ENCODE measurements at places on chromosomes 7 and 10. TPM values are rescaled to one million over a fixed set of nuclear protein-coding genes. Genes with fewer than 3 reads are reported as not detected.

The RHOBTB1 gene
- 4.9 TPM for total RNA-seq

The HOXA6 gene
- total RNA-seq = 29.6 TPM

DNA sequence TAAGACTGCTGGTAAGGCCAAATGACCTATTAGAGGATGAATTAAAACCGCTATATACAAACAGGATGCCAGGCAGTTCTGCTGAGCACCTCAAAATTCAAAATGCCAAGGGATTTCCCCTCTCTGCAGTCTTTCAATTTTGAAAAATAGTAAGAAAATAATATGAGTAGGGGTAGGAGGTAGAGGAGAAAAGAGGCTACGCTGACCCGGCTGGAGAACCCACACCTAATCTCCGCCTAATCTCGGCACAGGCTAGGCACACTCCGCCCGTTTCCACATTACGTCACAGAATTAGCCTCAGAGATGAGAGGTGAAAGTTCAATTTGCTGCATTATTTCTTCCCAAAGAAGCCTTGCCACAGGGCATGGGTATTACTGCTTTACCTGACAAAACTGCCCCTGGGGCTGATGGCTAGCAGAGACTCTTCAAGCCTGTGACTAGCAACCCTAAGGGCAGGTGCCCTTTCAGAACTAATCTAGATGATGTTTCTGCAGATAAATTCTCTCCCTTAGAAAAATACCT, 21.3 kb upstream of the SPOCK2 start:
- DNase-seq = no peak

The ADCK2 gene
- 25.4 TPM for total RNA-seq

DNA sequence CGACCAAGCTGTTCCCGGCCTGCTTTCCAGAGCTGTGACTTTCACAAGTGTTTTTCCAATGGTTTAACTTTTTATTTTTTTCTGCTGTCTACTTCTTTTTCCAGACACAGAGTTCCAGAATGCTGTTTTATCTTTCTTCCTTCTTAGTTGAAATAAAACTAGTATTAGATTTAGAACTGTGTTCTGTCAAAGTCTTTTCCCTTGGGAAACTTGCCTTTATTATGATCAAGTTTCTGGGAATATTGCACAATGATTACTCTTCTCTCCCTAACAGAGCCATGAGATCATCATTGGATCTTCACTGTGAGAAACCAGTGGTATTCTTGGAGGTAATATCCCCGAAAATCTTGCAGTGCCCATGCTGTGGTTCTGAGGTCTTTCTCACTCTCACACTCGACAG, 104.9 kb upstream of the KCND2 start:
- no peak for DNase-seq

DNA sequence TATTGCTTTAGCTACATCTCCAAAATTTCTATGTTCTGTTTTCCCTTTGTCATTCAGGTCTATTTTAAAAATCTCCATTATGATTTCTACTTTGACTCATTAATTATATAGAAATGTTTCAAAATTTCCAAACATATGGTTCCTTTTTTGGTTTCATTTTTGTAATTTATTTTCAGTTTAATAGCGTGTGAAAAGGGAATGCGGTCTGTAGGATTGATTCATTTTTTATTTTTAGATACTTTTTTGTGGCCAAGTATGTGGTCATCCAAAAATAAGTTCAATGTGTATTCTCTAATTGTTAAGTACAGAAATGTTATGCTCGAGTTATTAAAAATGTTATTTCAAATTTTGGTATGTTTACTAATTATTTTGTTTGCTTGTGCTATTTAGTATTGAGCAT, 72.5 kb upstream of the ANKRD1 start:
- no peak for DNase-seq

DNA sequence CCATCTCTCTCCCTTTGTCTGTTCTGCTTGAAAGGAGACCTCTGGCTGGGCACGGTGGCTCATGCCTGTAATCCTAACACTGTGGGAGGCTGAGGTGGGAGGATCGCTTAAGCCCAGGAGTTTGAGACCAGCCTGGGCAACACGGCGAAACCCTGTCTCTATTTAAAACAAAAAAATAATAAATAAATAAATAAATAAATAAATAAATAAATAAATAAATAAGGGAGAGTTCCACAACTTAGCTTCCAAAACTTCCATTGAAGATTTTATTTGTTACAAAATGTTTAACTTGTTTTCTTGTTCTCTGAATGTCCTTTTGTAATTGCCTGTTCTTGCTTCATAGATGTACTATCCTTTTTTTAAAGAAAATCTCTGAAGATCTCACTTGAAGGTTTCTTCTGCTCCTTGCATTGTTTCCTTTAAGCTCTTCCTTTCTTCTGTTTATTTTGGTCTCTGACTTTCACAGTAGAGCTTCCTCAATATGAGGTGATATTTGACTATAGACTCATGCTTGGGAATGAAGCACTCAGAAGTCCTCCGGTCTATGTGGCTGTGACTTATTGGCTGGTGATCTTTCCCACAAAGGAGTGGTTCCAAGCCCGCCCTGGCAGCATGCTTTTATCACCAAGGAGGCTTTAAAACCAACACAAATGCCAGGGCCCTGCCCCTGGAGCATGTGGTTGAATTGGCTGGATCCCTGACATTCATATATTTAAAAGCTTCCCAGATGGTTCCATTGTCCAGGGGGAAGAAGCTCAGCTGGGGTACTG, 18.1 kb upstream of the NPTX2 start:
- DNase-seq = peak; percentile 23

DNA sequence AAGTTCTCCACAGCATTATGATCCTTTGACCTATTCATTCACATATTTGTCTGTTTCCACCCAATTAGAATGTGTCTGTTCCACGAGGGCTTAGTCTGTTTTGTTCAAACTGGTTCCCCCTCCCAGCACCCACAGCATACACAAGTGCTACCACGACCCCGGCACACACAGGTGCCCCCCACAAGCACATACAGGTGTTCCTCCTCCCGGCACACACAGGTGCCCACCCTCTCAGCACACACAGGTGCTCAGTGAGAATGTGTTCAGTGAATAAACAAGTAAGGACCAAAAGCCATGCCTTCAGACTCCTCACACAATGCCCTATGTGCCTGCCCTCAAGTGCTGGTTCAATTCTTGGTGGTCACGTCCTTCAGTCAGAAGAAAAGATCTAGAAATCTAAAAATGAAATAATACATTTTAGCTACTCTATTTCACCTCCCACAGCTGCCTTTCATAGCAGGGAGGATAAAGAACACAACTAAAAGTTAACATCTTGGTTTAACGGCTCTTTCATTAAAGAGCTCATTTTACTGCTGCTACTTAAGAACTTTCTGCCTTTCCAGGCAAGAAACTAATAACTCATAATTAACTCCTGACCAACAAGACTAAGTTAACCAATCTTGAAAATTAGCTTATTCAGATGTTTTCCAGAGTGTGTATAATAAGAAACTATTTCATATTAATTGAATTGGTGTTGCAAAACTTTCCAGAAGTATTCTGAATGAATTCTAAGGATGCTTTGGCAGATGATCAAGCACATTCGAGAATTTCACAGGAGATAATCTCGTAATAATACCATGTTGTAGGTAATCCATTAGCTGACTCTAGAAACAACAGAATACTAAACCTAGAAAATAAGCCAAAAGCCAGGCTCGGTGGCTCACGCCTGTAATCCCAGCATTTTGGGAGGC, 2.3 kb downstream of the DNMBP start:
- DNase-seq = no peak

GRCh38 chr10:110305767-110306451, 1.2 kb upstream of the SMNDC1 start:
- DNase-seq = peak; percentile 62

The UPK3BL2 gene
- total RNA-seq = 9.0 TPM

The IGF2BP3 gene
- total RNA-seq = 0.24 TPM

- no peak for DNase-seq
Observed at GRCh38 chr7:150942591-150943452, 35.3 kb downstream of the KCNH2 start.

DNA sequence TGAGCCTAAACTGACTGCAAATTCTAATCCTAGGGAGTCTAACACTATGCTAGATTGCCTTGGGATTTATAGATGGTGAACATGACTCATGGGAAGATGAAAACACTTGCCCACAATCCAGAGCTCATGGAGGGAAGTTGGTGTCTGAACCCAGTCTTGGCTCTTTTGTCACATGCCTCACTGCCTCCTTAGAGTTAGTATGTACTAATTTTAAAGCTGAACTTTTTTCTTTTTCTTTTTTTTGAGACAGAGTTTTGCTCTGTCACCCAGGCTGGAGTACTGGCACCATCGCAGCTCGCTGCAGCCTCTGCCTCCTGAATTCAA, 14.4 kb downstream of the MRPL32 start:
- DNase-seq = no peak

The ANKRD7 gene
- not detected for total RNA-seq

The TRPV5 gene
- not detected for total RNA-seq

The CTTNBP2 gene
- 1.8 TPM for total RNA-seq

GRCh38 chr7:106812027-106812643, 52.9 kb upstream of the PIK3CG start:
- DNase-seq = no peak

The ZDHHC4 gene
- total RNA-seq = 40.1 TPM

DNA sequence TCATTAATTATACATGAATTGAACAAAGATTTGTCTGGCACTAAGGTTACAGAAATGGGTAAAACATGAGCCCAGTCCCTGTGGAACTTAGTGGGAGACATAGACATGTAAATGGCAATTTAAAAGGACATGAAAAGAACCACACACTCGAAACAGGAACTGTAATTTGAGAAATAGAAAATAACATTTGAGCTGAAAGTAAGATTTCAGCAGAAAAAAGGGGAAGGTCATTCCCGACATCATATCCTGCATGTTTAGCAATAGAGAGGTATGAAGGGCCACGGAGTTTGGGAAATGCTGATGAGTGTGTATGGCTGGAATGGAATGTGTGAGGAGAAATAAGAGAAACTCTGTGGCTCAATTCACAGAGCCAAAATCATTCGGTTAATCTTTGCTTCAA, 175.4 kb upstream of the AHR start:
- DNase-seq = no peak

GRCh38 chr10:61130366-61130765, 186.4 kb upstream of the RHOBTB1 start:
- no peak for DNase-seq

The ZNF438 gene
- 2.7 TPM for total RNA-seq

Measured in colonic mucosa (tissue), 4 donors.